Glutamatergic neuron (in vitro differentiated cells): ENCODE measurements at places on chromosomes 13 and 19. TPM values are rescaled to one million over a fixed set of nuclear protein-coding genes. Genes with fewer than 3 reads are reported as not detected.

The SIGLEC9 gene
- total RNA-seq, result not detected

The AP1M1 gene
- total RNA-seq, result 87.6 TPM

The MYCBP2 gene
- 233 TPM for total RNA-seq

The BORCS8 gene
- 20.5 TPM for total RNA-seq

The PDS5B gene
- 59.2 TPM for total RNA-seq

The GARIN5A gene
- total RNA-seq, result 5.2 TPM

The GPC6 gene
- 11.8 TPM for total RNA-seq

The SLAIN1 gene
- total RNA-seq, result 120 TPM

The EPSTI1 gene
- total RNA-seq, result not detected

The ZIK1 gene
- total RNA-seq, result 21.5 TPM

The KLF1 gene
- total RNA-seq, result not detected

The DIAPH3 gene
- total RNA-seq, result 2.6 TPM

The POP4 gene
- total RNA-seq, result 37.9 TPM

The CEACAM6 gene
- 0.20 TPM for total RNA-seq

The OR7D2 gene
- total RNA-seq, result not detected

The CYSLTR2 gene
- 4.9 TPM for total RNA-seq

The SLC25A23 gene
- 30.2 TPM for total RNA-seq

The PDX1 gene
- total RNA-seq, result not detected

The RASGRP4 gene
- total RNA-seq, result not detected

The APOC4 gene
- total RNA-seq, result not detected

The KRTDAP gene
- total RNA-seq, result not detected

The KASH5 gene
- 0.49 TPM for total RNA-seq

The PNMA8B gene
- 0.76 TPM for total RNA-seq

The NLRP9 gene
- not detected for total RNA-seq

The FBXL12 gene
- total RNA-seq, result 43.0 TPM

The SLC25A41 gene
- total RNA-seq, result 0.29 TPM

The ZNF541 gene
- total RNA-seq, result not detected

The CD70 gene
- total RNA-seq, result 4.7 TPM
